ENCODE measurements at places on chromosomes 4 and X. TPM values are rescaled to one million over a fixed set of nuclear protein-coding genes. Genes with fewer than 3 reads are reported as not detected.

DNA sequence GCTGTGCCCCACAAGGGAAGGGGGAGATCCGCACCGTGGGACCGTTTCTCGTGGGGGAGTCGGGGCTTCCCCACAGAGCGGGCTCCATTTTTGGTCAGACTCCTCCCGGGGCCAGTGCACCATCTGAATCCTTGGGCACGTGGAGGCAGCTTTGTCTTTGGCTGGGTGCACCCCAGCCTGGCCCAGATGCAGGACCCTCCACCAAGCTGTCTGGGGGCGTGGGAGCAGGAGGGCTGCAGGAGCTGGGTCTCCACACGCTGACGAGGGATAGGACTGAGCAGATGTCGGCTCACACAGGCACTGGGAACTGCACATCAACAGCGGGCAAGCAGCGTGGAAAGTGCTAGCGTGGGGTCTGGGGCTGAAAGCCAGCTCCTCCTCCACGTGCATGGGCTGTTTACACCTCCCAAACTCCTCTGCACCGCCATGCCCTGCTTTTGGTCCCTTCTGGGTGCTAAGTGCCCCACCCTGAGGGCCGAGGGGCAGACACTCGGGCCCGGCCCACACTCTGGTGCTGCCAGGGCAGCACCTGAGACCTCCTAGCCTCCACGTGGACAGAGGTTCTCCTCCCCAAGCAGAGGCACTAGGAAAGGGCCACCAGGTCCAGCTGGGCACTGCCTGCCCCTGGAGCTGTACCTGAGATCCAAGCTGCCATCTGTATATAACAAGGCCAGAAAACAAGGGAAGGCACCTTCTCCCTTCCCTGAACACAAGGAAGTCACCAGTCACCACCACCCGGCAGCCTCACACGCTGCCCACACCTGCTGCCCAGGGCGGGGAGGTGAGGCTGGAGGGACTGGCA lies 13.8 kb downstream of the DGKQ start:
- no peak for DNase-seq

DNA sequence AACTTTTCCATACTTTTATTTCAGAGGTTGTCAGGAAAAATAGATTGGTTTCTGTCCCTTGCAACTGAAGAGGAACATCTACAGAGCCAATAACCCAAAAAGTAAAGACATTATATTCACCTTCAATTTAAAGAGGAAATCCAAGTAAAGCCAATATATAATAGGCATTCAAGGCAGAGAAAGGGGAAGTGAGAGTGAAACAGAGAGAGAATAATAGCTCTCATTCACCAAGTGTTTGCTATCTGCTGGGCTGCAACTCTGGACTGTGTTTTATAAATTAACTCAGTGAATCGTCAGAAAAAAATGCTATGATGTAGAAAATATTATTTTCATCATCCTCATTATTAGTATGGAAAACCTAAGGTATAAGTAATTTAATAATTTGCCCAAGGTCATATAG lies 448.5 kb downstream of the TRAM1L1 start:
- no peak for DNase-seq

DNA sequence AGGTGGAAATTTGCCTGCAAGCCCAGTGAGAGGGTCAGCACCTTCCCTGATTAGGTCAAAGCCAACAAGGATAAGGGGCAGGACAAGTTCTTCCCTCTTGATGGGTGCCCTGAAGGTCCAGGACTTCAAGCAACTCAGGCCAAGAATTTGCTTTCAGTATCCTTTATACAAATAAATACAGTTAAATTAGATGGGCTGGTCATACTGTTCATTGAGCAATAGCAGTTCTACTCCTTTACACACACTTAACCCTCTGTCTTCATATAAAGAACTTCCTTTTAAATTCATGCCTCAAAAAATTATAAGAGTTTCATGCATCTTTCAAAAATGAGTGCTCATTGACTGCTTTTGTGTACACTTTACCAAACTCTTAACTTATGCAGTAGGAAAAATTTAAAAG lies 392.0 kb downstream of the SPRY1 start:
- DNase-seq = no peak

The GAGE12H gene
- not detected for total RNA-seq

DNA sequence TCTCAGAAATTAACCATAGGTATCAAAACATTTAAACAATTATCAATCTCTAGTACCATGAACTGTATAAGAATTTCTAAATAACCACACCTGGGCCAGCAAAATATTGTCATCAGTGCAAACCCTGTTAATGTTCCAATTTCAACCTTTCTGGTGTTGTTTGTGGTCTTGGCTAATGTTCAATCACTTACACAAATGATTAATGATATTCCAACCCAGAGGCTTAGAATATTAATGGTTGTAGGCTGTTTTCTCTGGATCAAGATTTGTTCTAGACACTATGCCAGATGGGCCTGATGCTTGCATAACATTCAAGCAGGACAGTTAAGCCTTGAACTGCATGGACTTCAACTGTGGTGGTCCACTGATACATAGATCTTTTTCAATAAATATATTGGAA lies 69.1 kb downstream of the HS3ST1 start:
- DNase-seq = no peak

The KIAA1210 gene
- under 0.01 TPM for total RNA-seq

The GPR82 gene
- total RNA-seq = not detected

DNA sequence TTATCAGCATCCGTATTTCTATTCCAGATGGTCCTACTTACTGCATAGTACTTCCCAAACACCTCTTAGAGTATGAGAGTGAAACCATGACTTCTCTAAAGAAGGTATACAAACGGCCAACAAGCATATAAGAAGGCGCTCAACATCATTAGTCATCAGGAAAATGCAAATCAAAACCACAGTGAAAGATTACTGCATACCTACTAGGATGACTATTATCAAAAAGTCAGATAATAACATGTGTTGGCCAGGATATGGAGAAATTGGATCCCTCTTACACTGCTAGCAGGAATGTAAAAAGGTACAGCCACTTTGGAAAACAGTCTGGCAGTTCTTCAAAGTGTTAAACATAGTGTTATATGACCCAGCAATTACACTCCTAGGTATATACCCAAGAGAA lies 215.3 kb upstream of the CXorf66 start:
- no peak for DNase-seq

Data from occipital lobe (tissue), 3 donors.